A673 (cell line): ENCODE measurements at places on chromosomes 3 and 15.
A peak's percentile ranks its signal among the peaks of the same experiment; 100 is the strongest.

DNA sequence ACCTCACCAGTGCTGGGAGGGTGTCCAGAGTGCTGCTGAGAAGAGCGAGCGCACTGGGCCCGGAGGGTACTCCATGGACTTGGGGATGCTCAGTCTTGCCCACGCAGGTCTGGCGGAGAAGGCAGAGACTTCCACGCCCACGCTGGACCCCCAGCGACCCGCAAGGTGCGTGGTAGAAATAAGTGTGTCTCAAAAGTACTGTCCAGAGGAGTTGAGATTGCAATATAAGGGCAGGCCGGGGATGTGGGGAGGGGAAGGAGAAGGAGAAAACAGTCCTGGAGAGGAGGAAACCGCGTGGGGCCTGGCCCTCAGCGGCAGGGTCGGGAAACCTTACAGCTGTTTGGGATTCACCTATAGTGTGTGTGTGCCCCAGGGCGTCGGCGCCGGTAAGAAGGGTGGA, 38.9 kb downstream of the NR2F2 start:
- no peak overlapping the region for H3K4me3 ChIP-seq
- no peaks in the 10 kb centered on the region for H3K27me3 ChIP-seq
- H3K27ac ChIP-seq: no peak overlapping the region

DNA sequence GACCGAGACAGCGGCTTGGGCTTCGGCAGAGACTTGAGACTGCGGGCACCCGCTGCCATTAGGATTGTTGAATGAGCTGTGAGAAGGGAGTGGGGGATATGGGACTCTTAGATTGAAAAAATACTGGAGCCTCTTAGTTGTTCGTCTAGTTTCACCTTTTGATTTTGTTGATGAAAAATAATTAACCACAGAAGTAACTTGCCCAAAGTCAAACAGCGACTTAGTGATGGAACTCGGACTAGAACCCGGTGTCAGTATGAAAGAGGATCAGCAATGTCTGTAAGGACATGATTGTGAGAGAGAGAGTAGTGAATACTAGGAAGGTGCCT, 510 bp upstream of the GOLGB1 start:
- H3K27me3 ChIP-seq: no peaks in the 10 kb centered on the region
- no peaks in the 10 kb centered on the region for H3K36me3 ChIP-seq
- peak overlapping the region; percentile 82 for H3K4me3 ChIP-seq
- peaks cover 7% of the 10 kb centered on the region for H3K4me1 ChIP-seq
- DNase-seq: no peak

- H3K4me1 ChIP-seq: peaks cover 23% of the 10 kb centered on the region
- no peak for DNase-seq
- H3K36me3 ChIP-seq: peaks cover 3% of the 10 kb centered on the region
- H3K27me3 ChIP-seq: no peaks in the 10 kb centered on the region
These were observed 31.3 kb upstream of the NFKBIZ start for GRCh38 chr3:101817992-101818391.

GRCh38 chr3:53880396-53881345, 1.3 kb downstream of the ACTR8 start:
- H3K4me1 ChIP-seq: peaks cover 5% of the 10 kb centered on the region
- H3K4me3 ChIP-seq: peak overlapping the region; percentile 77
- no peak for DNase-seq
- no peaks in the 10 kb centered on the region for H3K27me3 ChIP-seq
- H3K27ac ChIP-seq: no peak overlapping the region

GRCh38 chr15:78567531-78567930, 2.2 kb downstream of the CHRNA5 start:
- H3K36me3 ChIP-seq: no peaks in the 10 kb centered on the region
- no peak overlapping the region for H3K4me3 ChIP-seq
- DNase-seq: no peak

DNA sequence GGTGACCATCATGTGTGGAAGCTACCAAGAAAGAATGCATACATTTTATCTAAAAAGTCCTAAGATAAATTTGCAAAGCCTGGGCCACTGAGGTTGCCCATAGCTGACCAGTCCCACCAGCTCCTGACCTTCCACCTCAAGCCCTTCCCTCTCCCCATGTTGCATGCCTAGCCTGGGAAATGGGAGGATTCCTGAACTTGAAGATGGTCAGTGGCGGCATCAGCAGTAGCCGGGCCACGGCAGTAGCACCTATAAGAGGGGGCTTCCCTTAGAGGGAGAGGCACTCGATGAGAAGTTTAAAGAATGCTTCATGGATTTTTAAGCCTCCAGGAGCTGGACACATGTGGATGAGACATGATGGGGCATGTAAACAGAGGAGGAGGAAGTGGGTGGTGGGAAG, 172.1 kb downstream of the KLF13 start:
- DNase-seq: no peak
- no peaks in the 10 kb centered on the region for H3K36me3 ChIP-seq
- no peak overlapping the region for H3K27ac ChIP-seq
- no peaks in the 10 kb centered on the region for H3K4me1 ChIP-seq
- H3K4me3 ChIP-seq: no peak overlapping the region

GRCh38 chr15:100206643-100207042, 135.1 kb downstream of the ADAMTS17 start:
- no peaks in the 10 kb centered on the region for H3K4me1 ChIP-seq
- H3K4me3 ChIP-seq: no peak overlapping the region
- DNase-seq: no peak
- no peaks in the 10 kb centered on the region for H3K27me3 ChIP-seq

DNA sequence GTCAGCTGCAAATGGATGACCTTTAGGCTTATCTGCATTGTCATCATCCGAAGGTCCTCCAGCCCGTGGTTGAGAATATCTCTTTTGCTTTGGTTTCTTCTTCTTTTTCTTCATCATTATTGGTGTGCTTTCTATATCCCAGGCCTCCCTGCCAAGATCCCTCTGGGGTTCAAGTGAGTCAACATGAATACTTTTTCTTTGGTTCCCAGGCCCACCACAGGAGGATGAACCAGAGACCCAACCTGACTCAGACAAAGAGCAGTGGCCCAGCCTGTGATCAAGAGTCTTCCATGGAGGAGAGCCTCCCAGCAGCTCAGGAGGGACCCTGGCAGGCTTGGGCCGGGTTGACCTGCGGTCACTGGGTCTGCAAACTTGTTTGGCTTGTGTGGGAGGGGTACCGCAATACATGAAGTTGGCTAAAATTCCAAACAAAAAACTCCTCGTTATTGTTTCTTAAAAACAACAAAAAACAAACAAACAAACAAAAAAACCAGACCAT, 104.2 kb downstream of the MAP4 start:
- no peaks in the 10 kb centered on the region for H3K27me3 ChIP-seq
- DNase-seq: no peak
- H3K27ac ChIP-seq: no peak overlapping the region
- H3K36me3 ChIP-seq: peaks cover 13% of the 10 kb centered on the region
- no peaks in the 10 kb centered on the region for H3K4me1 ChIP-seq

DNA sequence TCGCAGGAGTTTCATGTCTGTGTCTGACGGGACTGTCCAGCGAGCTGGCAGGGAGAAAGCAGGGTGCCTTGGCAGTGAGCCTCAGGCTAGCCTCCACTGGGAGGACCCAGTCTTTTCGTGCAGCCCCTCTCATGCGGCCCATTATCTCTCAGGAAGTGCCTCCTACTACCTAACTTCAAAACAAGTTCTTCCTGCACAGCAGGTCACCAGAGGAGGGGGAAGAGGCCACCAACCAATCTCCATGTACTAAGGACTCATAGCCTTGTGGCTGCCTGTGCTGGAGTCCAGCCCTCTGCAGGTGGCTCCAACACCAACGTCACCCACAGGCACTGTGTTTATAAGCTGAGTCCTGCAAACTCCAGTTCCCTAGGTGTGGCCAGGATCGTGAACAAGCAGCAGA, 4.8 kb downstream of the VIPR1 start:
- H3K27me3 ChIP-seq: no peaks in the 10 kb centered on the region
- no peak overlapping the region for H3K4me3 ChIP-seq
- no peaks in the 10 kb centered on the region for H3K4me1 ChIP-seq

GRCh38 chr15:22258398-22259150, 178.2 kb downstream of the OR4M2 start:
- no peaks in the 10 kb centered on the region for H3K36me3 ChIP-seq
- H3K27ac ChIP-seq: no peak overlapping the region
- no peak overlapping the region for H3K4me3 ChIP-seq
- DNase-seq: no peak
- no peaks in the 10 kb centered on the region for H3K27me3 ChIP-seq

DNA sequence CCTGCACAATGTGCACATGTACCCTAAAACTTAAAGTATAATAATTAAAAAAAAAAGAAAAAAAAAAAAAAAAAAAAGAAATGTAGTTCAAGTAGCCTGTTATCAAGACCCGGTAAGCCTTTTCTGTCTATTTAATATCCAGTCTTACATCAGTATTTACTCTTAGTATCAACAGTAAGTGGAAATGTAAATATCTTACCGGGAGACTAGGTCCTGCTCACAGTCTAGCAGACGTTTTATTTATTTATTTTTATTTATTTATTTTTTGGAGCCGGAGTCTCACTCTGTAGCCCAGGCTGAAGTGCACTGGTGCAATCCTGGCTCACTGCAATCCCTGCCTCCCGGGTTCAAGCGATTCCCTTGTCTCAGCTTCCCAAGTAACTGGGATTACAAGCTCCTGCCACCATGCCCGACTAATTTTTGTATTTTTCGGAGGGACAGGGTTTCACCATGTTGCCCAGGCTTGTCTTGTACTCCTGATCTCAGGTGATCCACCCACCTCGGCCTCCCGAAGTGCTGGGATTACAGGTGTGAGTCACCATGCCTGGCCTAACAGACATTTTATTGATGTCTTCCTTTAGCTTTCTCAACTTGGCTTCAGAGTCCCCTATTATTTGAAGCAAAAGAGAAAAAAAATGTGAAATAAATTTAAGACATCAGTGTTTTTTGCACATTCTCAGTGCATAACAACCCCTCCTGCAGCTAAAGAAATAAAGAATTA, 19.9 kb downstream of the C2CD4B start:
- DNase-seq: no peak
- no peak overlapping the region for H3K4me3 ChIP-seq
- H3K36me3 ChIP-seq: no peaks in the 10 kb centered on the region

DNA sequence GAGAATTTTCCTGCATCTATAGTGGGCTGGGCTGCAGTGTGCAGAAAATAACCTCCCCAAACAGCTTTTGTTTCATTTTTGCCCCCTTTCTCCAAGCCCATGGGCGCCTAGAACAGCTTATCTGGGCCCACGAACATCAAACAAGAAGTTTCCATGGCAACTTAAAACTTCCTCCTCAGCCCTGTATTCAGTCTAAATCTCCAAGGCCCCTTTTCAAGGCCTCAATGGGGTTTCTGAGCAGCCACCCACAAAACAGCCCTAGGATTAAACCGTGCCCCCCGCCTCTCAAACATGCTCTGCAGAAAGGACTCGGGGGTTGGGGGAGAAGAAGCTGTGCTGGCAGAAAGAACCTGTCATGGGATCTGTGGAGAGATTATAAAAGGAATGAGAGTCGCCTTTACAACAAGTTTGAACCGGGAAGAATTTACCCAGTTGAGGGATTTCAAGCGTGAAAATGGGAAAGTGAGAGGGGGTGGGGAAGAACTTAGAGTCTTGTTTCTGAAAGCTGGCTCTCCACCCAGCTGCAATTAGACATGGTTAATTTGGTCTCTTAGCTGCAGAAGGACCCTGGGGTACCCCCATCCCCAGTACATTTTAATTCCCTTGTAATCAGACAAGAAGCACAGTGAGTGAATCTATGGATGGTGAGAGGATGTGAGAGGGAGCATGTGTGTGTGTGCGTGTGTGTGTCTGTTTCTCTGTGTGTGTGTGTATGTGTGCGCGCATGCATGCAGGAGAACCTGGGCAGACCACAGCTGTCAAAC, 4.3 kb upstream of the FAM107A start:
- peak overlapping the region; percentile 18 for H3K27ac ChIP-seq
- peaks cover 2% of the 10 kb centered on the region for H3K27me3 ChIP-seq
- peaks cover 17% of the 10 kb centered on the region for H3K4me1 ChIP-seq
- peak; percentile 40 for DNase-seq
- no peaks in the 10 kb centered on the region for H3K36me3 ChIP-seq
- no peak overlapping the region for H3K4me3 ChIP-seq

DNA sequence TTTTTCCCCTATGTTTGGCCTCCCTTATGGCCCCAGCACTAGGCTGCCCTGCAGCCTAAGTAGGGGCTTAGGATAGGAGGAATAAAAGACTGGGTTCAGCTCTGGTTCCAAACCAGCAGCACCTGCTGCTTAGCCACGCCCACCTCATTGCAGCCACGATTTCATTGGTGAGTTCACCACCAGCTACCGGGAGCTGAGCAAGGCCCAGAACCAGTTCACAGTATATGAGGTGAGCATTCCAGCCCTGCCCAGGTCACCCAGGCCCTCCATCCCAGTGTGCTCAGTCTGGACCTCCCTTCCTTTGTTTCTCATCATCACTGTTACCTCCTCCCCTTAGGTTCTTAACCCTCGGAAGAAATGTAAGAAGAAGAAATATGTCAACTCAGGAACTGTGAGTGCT, 11.5 kb downstream of the CPNE9 start:
- no peaks in the 10 kb centered on the region for H3K36me3 ChIP-seq
- peaks cover 30% of the 10 kb centered on the region for H3K27me3 ChIP-seq
- H3K4me3 ChIP-seq: no peak overlapping the region
- DNase-seq: no peak
- H3K4me1 ChIP-seq: no peaks in the 10 kb centered on the region

- H3K36me3 ChIP-seq: no peaks in the 10 kb centered on the region
- no peaks in the 10 kb centered on the region for H3K4me1 ChIP-seq
- no peak overlapping the region for H3K27ac ChIP-seq
- H3K27me3 ChIP-seq: no peaks in the 10 kb centered on the region
- no peak overlapping the region for H3K4me3 ChIP-seq
These were observed 158.1 kb upstream of the CTDSPL start for GRCh38 chr3:37703626-37704025.

GRCh38 chr3:61877359-61878138, 316.2 kb downstream of the PTPRG start:
- H3K36me3 ChIP-seq: no peaks in the 10 kb centered on the region
- H3K4me3 ChIP-seq: no peak overlapping the region
- peak; percentile 17 for DNase-seq
- H3K27me3 ChIP-seq: no peaks in the 10 kb centered on the region
- H3K4me1 ChIP-seq: peaks cover 6% of the 10 kb centered on the region

DNA sequence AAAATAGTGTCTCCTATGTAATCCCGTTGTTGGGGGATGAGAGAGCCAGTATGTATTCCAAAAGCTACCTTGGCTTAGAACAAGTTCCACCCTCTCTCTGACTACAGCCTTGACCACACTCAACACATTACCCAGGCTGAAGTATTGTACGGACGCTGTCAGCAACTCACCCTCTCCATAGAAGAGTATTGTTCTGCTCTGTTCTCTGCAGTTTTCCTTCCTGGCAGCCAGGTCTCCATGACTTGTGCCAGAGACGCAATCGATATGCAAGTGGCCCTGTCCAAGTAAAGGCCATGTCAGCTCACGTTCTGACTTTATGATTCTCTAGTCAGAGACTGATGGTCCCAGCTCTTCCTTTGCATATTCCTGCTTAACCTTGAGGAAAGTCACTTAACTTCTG, 164.1 kb upstream of the SLCO3A1 start:
- no peaks in the 10 kb centered on the region for H3K4me1 ChIP-seq
- no peak overlapping the region for H3K4me3 ChIP-seq
- no peaks in the 10 kb centered on the region for H3K36me3 ChIP-seq
- H3K27me3 ChIP-seq: no peaks in the 10 kb centered on the region
- no peak for DNase-seq
